ENCODE measurements at places on chromosomes 4 and X. TPM values are rescaled to one million over a fixed set of nuclear protein-coding genes. Genes with fewer than 3 reads are reported as not detected.
A peak's percentile ranks its signal among the peaks of the same experiment; 100 is the strongest.

GRCh38 chr4:75102787-75103085, 169.8 kb downstream of the PARM1 start:
- DNase-seq: no peak

- DNase-seq: peak; percentile 46
Measured at GRCh38 chr4:81351654-81352445, 119.9 kb downstream of the RASGEF1B start.

GRCh38 chr4:176377780-176378179, 58.0 kb downstream of the SPCS3 start:
- DNase-seq: peak; percentile 43

GRCh38 chr4:115272185-115272584, 158.8 kb upstream of the NDST4 start:
- no peak for DNase-seq

The GAGE12J gene
- not detected for total RNA-seq

DNA sequence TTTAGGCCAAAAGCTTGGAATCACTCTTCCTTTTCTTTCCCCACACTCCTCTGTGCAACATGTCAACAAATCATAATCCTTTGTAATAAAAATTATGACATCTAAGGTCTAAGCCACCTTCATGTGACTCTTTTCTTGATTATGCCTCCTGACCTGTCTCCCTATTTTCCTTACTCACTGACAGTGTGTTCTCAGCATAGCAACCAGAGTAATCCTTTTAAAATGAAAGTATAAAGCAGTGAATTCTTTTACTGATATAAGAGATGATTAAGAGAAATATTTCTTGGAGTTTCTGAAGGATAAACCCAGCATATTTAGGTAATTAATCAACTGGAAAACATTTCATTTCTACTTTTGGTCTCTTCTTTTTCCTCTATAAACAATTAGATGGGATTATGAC, 44.7 kb downstream of the USO1 start:
- DNase-seq: peak; percentile 1

The STAP1 gene
- total RNA-seq: not detected

The TBX22 gene
- not detected for total RNA-seq

DNA sequence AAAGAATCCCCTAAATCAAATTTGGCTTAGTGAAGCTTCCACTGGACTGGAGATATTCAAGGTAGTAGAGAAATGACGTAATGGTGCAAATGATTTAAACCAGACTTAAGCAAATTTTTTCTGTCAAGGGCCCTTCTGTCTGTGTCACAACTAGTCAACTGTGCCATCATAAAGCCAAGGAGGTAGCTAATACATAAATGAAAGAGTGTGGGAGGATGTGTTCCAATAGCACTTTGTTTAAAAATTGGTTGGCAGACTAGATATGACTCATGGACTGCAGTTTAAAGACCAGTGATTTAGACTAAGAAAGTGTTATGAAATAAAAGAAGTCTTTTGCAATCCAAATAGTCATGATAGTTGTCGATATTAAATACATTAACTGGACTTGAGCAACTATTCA, 24.3 kb upstream of the TEX13C start:
- no peak for DNase-seq

GRCh38 chrX:47864300-47864699, 27.6 kb downstream of the ZNF81 start:
- DNase-seq: no peak

- DNase-seq: no peak
Measured at GRCh38 chr4:61185288-61185687, 14.8 kb upstream of the ADGRL3 start.

GRCh38 chrX:129777218-129778030, 2.3 kb upstream of the SASH3 start:
- DNase-seq: no peak

GRCh38 chrX:41273638-41274037, 60.3 kb upstream of the DDX3X start:
- peak; percentile 22 for DNase-seq

DNA sequence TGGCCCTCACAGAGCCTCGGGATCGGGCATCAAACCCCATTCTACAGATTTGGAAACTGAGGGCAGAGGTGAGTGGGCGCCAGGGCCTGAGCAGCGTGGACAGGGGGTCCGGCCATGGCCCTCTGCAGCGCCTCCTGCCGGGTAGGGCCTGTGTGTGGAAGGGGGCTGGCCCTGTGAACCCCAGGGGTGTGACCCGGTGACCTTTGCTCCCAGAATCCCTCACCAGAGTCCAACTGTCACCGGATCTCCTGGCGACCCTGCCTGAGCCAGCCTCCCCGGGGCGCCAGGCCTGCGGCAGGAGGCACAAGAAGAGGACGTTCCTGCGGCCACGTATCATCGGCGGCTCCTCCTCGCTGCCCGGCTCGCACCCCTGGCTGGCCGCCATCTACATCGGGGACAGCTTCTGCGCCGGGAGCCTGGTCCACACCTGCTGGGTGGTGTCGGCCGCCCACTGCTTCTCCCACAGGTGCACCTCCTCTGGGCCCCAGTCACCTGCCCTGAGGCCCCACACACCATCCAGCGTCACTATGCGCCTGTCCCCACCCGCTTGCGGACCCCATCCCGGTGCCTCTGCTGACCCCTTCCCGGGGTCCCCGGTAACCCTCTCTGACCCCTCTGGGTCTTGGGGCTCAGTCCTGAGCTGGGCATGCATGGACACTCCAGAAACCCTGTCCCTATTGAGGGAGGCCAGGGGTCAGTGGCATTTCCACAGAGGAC, 4.2 kb downstream of the HGFAC start:
- no peak for DNase-seq

DNA sequence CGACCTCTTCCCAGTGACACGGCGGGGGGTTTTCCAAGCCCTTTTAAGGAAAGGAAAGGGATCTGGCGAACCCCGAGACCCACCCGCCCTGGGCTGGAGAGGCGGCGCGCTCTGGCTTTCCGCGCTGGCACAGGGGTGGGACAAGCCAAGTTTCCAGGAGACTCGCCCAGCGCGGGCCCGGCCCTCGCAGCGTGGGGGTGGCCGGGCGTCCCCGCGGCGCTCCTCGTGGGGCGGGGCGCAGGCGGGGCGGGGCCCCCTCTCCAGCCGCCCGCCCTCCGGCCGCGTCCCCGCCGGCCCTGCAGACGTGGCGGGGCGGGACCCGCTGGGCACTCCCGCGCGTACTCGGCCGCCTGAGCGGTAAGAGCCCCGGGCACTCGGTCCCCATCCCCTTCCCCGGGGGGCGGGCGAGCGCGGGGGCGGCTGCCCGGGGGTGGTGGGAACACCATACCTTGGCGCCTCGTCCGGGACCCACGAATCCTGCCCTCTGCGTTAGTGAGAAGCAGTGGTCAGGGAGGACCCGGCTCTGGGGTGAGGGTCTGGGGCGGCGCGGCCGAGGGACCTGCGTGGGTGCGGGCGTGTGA, at the start of gene FAM114A1:
TSS of gene FAM114A1 (plus strand) at position 329 of the 581 bp plus-strand sequence. CDS start 10,273 bp downstream, outside the sequence.
- no peak for DNase-seq

The PABPC1L2A gene
- not detected for total RNA-seq

GRCh38 chr4:105520819-105521790, 31.3 kb upstream of the ARHGEF38 start:
- DNase-seq: no peak

GRCh38 chr4:7663075-7663541, 228.4 kb upstream of the PSAPL1 start:
- no peak for DNase-seq

- peak; percentile 11 for DNase-seq
Measured at GRCh38 chr4:21522296-21522695, 426.3 kb downstream of the KCNIP4 start.

DNA sequence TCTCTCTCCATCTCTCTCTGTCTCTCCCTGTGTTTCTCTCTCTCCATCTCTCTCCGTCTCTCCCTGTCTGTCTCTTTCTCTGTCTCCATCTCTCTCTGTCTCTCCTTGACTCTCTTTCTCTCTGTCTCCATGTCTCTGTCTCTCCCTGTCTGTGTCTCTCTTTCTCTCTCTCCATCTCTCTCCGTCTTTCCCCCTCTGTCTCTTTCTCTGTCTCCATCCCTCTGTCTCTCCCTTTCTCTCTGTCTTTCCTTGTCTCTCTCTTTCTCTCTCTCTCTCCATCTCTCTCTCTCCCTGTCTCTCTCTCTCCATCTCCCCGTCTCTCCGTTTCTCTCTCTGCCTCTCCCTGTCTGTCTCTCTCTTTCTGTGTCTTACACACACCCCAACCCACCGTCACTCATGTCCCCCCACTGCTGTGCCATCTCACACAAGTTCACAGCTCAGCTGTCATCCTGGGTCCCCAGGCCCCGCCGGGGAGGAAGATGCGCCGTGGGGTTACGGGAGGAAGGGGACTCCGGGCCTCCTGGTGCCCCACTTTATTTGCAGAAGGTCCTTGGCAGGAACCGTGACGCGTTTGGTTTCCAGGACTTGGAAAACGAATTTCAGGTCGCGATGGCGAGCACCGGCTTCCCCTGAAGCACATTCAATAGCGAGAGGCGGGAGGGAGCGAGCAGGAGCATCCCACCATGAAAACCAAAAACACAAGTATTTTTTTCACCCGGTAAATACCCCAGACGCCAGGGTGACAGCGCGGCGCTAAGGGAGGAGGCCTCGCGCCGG, 1.2 kb upstream of the SHOX start:
- DNase-seq: no peak

The EIF4E gene
- 176 TPM for total RNA-seq

- DNase-seq: no peak
Measured at GRCh38 chr4:1903035-1903434, 31.8 kb downstream of the NSD2 start.

GRCh38 chrX:9137152-9137551, 103.2 kb upstream of the FAM9B start:
- no peak for DNase-seq

DNA sequence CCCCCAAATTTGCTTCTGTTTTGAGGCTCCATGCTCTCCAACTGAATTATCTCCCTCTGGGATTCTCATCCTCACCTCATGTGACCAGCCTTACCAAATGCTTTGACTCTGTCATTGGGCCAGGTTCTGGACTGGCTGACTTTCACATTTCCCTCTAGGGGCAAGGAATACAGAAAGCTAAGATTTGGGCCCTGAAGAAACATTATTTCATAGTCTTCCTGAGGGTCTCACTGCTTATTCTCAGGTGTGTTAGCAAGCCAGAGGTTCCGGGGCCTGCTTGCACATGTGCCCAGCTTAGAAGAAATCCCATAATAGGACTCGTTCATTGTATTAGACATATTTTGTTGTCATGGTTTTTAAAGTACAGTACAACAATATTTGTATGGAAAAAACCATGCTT, 62.6 kb upstream of the TEX13D start:
- DNase-seq: no peak

- DNase-seq: no peak
Measured at GRCh38 chrX:100698551-100698950, 33.4 kb downstream of the SYTL4 start.

- no peak for DNase-seq
Measured at GRCh38 chrX:1493877-1494510, 41.3 kb upstream of the ASMTL start.

The MTTP gene
- total RNA-seq: not detected

The MAGEB2 gene
- total RNA-seq: not detected

- DNase-seq: no peak
Measured at GRCh38 chr4:66376921-66377320, 706.6 kb upstream of the EPHA5 start.

GRCh38 chr4:183816882-183817509, 88.1 kb upstream of the STOX2 start:
- no peak for DNase-seq

The RAB41 gene
- not detected for total RNA-seq

The TCEAL1 gene
- total RNA-seq: 12.6 TPM

DNA sequence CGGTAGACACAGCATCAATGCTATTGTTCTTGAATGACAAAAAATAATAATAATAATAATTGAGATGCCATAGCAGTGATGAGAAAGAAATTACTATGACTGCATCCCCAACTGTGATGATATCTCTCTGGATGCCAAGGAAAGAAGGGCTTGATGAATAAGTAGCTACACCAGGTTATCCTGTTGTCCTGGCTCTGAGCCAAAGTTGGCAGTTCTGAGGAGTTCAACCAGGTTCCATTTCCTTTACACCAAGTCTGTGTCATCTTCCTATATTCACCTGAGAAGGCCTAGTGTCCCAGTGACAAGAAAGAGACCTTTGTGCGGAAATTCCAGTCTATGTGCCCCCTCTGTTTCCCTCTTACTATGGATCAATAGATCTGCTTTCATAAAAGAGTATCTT, 3.4 kb upstream of the MAML3 start:
- no peak for DNase-seq

- DNase-seq: no peak
Measured at GRCh38 chr4:7829652-7830580, 109.7 kb downstream of the AFAP1 start.

GRCh38 chrX:133495464-133496391, 80.4 kb upstream of the GPC4 start:
- no peak for DNase-seq

The FGD1 gene
- total RNA-seq: 10.2 TPM

The NEXMIF gene
- not detected for total RNA-seq

GRCh38 chr4:13627178-13627605, 333 bp downstream of the BOD1L1 start:
- DNase-seq: no peak

DNA sequence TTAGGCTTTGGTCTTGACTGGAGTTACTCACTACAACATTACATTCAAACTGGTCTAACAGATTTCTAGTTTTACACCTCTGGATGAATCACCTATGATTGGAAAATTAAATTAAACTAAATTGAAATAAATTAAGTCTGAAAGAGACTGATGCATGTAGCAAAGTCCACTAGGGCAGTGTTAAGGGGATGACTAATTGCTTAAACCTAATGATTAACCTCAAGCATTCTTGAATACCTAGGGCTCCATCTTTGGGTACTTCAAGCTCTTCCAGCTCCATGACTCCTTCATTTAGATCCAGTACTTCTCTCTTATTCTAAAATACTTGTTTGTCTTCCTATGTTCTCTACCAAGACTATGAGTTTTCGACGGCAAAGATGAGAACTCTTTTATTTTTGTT, 86.8 kb downstream of the SH2D1A start:
- DNase-seq: no peak

DNA sequence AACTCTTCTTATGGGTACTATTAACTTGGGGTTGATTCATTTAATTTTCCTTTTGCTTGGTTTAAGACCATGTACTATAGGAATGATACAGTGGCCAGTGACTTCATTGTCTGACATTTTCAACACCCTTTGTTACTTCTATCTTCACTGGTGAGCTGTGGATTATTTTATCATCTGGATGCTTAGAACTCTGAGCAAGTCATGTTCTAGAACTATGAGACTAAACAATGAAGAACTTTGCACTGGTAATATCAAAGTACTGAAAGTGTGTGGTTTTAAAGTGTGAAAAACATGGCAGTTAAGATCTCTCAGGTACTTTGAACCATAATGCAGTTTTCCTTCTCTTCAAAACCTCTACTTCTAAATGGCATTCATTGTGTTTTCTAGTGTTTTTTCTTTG, 47.8 kb downstream of the MAP7D3 start:
- DNase-seq: no peak

- peak; percentile 4 for DNase-seq
Measured at GRCh38 chr4:58732973-58733372, 1622.8 kb upstream of the IGFBP7 start.

The CCDC110 gene
- 0.04 TPM for total RNA-seq

The MCTS1 gene
- total RNA-seq: 58.1 TPM

- DNase-seq: peak; percentile 93
Measured at GRCh38 chrX:44400588-44400987, 57.1 kb upstream of the EFHC2 start.

Data from foreskin keratinocyte (primary cell).